IPS DF 19.7 (cell line): ENCODE measurements at places on chromosomes 7 and 10.

GRCh38 chr7:45085619-45086200 is 3.1 kb downstream of the NACAD start:
- no peak for DNase-seq

GRCh38 chr7:92588561-92588960 is 1.6 kb downstream of the FAM133B start:
- DNase-seq: no peak

- no peak for DNase-seq
These were observed 96.1 kb upstream of the ASAH2 start for GRCh38 chr10:50347394-50347802.

GRCh38 chr10:36739884-36740445 is 385.4 kb upstream of the ANKRD30A start:
- DNase-seq: no peak

DNA sequence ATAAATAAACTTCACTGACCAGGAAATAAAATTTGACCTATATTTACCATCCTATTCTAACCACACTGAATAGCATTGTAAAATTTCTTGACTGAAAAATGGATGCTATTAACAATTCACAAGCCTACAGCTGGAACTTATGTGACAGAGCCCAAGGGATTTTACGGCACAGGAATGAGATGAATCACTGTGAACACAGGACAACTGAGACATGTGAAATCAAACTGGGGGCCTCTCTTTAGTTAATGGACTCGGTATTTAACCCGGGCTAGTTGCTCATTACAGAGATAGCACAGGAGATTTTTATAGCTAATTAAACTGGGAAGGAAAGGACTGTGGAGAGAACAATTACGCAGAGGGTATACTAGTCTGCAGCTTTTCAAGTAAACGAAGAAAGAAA is 100.6 kb downstream of the MICU1 start:
- DNase-seq: no peak

DNA sequence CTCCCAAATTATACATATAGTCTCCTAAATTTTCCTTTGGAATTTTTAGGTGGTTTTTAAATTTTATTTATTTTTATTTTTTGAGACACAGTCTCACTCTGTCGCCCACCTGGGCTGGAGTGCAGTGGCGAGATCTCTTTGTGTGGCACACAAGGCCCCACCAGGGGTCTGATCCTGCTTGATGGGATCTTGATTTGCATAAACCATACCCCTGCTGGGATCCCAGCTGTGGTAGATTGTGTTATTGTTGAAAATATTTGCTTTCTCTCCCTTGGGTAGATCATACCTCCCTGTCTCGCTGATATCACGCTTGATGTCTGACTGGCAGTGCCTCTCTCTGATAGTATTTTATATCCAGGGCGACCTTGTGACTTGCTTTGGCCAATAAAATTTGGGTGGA is 5.6 kb upstream of the MUC3A start:
- no peak for DNase-seq

DNA sequence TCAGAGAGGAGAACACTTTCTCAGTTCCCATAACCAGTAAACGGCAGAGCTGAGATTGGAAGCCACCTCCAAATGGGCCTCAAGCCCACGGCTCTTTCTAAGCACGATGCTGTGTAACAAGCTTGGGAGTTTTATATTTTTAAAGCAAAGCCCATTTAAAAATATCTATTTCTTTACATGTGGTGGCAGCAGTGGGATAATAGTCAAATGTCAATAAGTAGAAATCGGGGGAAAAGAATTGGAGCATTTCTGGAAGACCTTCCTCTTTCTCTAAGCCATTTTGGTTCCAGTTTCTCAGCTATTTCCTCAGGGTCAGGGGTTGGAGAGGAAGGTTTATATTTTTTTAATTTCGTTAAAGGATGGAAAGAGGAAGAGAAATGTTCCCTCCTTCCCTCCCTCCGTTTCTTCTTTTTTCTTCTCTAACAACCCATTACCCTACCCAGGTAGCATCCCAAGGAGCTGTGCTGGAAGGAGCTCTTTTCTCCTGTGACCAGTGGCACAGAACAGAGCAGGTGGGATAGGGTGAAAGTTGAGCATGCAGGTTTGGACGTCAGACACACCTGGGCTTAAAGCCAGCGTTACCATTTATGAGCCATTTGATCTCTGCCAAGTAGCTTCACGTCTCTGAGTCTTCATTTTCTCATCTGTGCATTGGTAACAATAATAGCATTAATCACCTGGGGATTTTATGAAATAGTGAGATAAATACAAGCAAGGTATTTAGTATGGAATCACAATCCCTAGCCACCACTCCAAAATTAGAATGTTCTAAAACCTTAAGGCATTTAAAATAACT is 515.7 kb downstream of the RPS24 start:
- DNase-seq: no peak

DNA sequence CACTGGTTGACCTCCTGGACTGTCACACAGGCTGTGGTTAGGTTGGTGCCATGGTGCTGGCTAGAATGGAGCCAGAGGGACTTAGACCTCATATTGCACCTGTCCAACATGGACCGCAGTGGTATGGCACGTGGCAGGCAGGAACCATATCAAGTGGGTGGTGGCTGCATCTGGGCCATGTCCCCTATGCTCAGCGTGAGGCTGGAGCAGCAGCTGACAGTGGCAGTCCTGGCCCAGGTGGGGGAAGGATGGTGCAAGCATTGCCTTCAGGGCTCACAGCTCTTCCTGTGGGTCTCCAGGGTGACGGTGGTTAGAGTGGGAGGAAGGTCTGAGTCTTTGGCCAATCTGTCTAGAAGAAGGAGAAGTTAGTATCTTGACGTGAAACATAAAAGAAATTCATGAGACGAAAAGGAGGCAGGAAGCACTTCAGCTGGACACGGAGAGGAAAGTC is 54.5 kb upstream of the PFKFB3 start:
- no peak for DNase-seq

DNA sequence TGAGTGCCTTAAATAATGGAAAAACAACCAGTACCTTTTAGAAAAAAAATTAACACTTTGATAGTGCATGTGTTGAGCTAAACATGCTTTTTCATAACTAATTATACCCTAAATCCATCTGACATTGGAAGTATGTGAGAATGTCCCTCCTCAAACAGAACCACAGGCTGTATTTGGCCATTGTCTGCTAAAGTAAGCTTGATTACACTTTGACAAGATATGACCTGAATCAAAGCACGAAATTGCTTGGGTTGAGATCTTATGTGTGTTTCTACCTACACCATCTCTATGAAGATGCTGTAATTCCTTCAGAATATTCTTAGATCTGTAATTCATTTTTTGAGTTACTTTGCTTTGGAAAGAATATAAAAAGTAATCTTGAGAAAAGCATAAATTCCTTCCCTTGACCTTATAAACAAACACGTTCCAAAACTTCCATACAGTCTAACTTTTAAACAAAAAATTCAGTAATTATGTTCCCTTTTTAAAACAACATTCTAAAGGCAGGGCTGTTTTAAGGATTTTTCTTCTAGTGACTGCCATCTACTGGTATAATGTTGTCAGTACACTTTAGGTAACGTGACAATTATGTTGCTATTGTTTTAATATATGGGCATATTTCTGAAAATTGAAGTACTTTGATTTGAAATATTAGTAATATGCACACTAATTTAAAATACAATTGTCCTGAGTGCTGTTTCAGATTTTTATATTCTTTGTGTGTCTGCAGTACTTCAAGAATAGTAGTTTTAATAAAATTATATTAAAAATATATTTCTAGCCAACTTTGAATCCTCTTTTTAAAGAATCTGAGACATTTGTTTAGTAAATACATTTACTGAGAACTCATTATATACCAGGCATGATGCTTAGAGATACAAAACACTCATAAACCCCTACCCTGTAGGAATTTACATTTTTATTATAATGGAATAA is 20.9 kb downstream of the CD36 start:
- no peak for DNase-seq

DNA sequence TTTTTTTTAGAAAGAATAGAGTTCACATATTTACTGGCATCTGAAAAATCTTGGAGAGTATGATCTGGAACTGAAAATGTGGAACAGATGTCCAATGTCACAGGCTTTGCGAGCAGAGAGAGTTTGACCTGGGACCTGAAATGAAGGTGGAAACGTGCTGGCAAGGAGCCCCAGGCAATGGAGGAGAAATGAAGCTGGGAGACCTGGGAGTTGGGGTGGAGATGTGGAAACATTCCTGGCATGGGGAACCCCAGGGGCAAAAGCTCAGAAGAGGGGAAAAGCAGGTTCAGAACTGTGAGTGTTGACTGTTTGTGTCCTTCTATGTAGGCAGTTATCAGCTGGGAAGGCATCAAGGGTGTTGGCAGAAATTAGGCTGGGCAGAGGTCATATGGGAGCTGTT is 7.3 kb upstream of the PNLIPRP2 start:
- DNase-seq: no peak

DNA sequence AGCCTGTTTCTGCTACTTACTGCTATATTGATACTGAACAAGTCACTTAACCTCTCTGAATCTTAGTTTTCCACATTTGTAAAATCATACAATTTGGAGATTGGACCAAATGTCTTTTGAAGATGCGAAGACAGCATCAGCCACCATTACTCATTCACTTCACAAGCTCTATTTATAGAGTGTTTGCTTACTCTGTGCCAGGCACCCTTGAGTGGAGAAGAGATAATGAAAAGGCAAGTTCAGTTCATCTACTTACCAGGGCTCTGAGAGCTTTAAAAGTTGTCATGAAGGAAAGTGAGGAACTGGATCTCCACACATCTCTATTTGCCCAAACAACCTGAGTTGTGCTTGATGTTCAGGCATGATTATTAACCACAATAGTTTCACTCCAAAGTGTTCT is 277.5 kb downstream of the CSTF2T start:
- no peak for DNase-seq

DNA sequence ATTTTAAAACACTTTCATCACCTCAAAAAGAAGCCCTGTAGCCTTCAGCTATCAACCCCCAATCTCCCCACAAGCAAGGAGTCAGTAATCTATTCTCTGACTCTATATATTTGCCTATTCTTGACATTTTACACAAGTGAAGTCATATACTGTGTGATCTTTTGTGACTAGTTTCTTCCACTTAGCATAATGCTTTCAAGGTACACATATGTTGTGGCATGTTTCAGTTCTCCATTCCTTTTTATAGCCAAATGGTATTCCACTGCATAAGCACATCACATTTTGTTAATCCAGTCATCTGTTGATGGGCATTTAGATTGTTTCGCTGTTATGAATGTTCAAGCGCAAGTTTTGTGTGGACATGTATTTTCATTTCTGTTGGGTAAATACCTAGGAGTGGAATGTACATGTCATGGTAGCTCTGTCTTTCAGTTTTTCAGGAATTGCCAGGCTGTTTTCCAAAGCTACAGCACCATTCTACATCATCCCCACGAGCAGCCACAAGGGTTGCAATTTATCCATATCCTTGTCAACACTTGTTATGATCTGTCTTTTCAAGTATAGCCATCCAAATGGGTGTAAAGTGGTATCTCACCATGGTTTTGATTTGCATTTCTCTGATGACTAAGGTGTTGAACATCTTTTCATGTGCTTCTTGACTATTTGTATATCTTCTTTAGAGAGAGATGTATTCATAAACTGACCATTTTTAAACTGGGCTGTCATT is 405.6 kb downstream of the KCNMA1 start:
- no peak for DNase-seq

DNA sequence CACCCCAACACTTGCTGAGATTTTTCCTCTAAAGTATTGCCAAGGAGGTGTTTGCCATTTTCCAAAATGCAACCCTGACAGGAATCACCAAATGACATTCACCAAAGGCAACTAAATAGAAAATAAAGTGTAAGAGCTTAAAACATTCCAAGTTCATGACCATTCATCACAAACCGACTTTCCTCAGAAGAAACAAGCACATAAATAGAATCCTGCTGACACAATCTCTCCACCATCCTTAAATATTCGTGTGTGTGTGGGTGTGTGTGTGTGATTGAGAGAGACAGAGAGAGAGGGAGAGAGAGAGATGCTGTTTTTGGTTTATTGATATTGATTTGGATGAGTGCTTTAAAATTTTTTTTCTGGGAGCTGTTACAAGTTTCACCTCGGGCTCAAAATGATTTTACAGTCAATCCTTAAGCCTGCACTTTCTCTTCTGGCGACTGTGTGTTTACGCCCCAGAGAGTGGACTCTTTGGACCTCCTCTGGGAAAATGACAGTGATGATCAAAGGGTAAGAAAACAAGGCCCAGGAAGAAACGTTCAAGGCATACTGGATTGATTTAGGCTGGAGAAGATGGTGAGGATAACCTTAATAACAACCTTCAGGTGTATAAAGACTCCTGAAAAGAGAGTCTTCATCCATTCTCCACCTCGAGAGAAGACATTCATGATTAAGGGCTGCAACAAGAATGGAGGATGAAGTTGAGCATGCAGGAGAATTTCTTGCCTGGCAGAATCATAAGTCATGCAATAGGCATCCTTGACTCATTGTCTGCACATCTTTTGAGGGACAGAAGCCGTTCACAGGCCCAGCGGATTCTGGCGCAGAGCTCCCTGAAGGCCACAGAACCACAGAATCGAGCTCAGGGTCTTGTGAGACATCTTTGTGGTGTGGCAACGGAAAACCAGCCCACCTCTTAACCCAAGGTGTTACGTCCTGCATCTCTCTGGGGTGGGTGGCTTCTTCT is 104.4 kb upstream of the FGFR2 start:
- DNase-seq: no peak

GRCh38 chr7:55260676-55261385 is 104.3 kb upstream of the LANCL2 start:
- no peak for DNase-seq

- no peak for DNase-seq
These were observed 183.5 kb upstream of the CDCA7L start for GRCh38 chr7:22129166-22129565.

- no peak for DNase-seq
These were observed 38.7 kb upstream of the PPP1R17 start for GRCh38 chr7:31648288-31648687.

- no peak for DNase-seq
These were observed 18.3 kb upstream of the AQP1 start for GRCh38 chr7:30893357-30893756.

DNA sequence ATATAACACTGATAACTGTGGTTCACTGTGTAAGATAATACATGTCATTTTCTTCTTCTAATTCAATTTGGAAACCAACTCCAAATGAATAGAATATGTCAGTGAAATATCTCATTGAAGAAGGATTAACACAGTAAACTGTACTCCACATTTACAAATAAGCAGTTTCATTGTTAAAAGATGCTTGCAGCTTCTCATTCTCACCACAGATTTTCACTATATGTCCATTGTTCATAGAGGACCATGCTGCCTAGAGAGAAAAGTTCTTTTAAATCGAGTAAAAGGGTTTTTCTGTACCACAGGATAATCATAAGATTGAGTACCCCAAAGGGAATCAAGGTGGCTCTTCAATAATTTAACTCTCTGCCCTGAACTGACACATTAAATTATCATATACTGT is 165.5 kb downstream of the LRRN3 start:
- DNase-seq: no peak

GRCh38 chr7:146554556-146554955 is 438.0 kb downstream of the CNTNAP2 start:
- no peak for DNase-seq

GRCh38 chr7:94030634-94031033 is 26.5 kb upstream of the BET1 start:
- no peak for DNase-seq
